ENCODE measurements at places on chromosomes 4 and X.

- no peak for DNase-seq
Measured at GRCh38 chr4:945274-946102, 13.2 kb downstream of the TMEM175 start.

- DNase-seq, result no peak
Measured at GRCh38 chr4:10963958-10964703, 279.6 kb upstream of the CLNK start.

GRCh38 chr4:183264614-183265013 is 55.5 kb downstream of the CLDN22 start:
- DNase-seq, result no peak

GRCh38 chrX:40996886-40997530 is 88.2 kb upstream of the USP9X start:
- no peak for DNase-seq

- no peak for DNase-seq
Measured at GRCh38 chrX:40065296-40066046, 32.3 kb downstream of the BCOR start.

GRCh38 chrX:8748855-8749254 is 16.9 kb upstream of the ANOS1 start:
- no peak for DNase-seq

- DNase-seq, result no peak
Measured at GRCh38 chrX:118221733-118222132, 105.1 kb upstream of the KLHL13 start.

- no peak for DNase-seq
Measured at GRCh38 chr4:16967722-16968121, 69.3 kb upstream of the LDB2 start.

GRCh38 chr4:6878451-6879059 is 31.1 kb upstream of the TBC1D14 start:
- DNase-seq, result no peak

- DNase-seq, result no peak
Measured at GRCh38 chr4:174490451-174490961, 31.8 kb downstream of the HPGD start.

- no peak for DNase-seq
Measured at GRCh38 chr4:153495480-153496193, 29.5 kb downstream of the TMEM131L start.

- no peak for DNase-seq
Measured at GRCh38 chr4:85736571-85736970, 261.6 kb downstream of the ARHGAP24 start.

GRCh38 chr4:126955292-126956183 is 677.2 kb upstream of the INTU start:
- peak; percentile 90 for DNase-seq

GRCh38 chr4:6361076-6361784 is 91.6 kb downstream of the WFS1 start:
- DNase-seq, result no peak

DNA sequence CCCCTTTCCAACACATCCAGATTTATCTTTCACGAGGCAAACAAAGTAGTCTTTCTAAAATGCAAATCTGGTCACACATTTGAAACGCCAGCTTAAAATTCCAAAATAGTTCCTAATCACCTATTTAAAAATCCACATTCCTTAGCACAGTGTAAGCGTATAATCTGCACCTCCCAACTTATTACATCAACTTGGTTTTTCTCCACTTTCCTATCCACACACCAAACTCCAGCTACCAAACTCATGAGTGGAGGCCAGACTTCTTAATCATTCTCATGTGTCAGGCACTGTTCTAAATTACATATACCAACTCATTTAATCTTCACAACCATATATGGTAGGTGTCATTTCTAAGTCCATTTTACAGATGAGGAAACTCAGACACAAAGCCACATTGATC is 33.8 kb downstream of the ENOX2 start:
- DNase-seq, result no peak

DNA sequence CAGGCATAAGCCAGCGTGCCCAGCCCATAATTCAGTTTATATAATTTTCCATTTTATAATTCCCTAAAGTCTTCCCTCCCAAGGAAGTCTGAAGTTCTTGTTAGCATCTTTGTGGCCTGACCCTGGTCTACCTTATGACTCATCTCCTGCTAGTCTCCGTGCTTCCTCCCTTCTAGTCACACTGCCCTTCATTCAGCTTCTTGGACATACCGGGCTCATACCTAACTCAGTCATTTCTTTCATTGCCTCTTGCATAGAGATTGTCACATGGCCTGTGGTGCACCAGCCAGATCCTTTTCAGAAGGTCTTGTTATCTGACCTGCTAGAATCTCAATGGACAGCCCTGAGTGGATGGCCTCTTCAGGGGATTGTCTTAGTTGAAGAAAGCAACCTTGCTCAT is 22.8 kb upstream of the MAML3 start:
- no peak for DNase-seq

DNA sequence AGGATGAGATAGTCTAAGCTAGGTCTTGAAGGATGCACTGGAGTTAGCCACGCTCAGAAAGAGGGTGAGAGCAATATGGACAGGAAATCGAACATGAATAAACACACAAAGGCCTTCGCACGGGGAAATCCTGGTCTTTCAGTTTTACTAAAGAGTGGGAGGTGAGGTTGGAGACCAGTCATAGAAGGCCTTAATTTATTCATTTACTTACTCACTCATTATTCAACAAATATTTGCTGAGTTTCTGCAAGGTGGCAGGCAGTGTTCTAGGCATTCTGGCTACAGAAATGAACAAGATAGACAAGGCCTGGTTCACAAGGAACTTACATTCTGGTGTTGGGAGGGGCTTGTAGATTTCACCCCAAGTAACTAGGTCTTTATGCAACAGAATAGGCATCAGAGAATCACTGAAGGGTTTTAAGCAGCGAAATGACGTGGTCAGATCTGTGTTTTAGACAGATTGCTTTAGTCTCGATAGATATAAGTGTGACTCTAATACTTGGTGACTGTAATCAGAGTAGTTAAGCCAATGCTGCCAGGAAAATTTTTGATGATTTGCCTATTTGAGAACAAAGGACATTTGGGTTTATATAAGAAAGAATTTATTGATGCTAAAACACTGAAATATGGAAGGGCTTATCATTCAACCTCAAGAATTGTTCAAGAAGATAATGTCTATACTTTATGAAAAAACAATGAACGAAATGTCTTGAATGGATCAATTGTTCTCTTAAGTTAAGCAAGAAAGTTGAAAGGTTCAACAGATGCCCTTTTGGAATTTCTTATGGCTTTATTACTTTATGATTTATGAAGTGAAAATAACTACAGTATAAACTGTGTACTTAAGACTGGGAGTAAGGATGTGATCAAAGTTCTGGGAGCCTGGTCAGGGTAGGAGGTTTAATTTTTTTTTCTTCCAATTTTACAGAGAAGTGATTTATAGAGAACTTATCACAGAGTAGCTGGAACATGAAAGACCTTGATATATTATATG is 184.4 kb upstream of the CASK start:
- no peak for DNase-seq

DNA sequence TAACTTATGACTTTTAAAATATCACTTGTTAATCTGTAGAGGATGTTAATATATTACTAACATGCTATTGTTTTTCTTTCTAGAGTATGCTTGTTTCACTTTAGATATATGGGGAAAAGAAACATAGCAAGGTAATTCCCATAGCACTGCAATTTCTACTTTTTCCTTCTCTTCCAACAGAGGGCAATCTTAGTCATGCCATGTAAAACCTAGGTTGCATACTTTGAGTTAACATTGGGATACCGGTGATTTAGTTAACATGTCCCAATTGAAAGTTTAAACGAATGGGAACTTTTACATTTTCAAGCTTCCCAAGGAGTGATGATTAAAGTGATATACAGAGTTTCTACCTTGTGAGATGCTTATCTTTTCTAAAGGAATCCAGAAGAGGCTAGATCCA is 89.4 kb upstream of the IL13RA1 start:
- no peak for DNase-seq

DNA sequence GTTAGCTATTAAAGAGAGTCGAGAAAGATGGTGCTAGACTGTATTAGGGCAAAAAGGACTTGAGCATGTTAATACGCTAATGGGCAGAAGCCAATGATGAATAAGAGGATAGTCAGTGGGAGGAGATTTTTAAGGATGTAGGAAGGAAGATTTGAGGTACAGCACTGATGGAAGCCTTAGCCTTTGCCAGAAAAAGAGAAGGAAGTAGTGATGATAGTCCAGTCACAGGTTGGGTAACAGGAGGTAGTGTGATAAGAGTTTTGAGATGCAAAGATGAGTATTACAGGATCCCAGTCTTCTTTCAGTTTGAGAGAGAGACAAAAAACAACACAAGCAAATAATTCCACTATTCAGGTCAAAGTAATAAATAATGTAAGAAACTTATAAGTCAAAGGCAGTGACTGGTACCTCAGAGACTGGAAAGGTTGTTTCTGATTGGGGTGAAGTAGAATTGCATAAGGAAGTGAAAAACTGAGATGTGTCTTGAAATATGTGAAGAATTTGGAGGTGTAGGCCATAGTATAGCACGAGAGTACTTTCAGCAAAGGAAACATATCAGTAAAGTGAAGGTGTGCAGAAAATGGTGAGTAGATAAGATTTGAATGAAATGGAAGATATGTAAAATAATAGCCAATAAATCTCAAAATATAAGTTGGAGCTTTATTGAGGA is 22.1 kb upstream of the NDNF start:
- no peak for DNase-seq

DNA sequence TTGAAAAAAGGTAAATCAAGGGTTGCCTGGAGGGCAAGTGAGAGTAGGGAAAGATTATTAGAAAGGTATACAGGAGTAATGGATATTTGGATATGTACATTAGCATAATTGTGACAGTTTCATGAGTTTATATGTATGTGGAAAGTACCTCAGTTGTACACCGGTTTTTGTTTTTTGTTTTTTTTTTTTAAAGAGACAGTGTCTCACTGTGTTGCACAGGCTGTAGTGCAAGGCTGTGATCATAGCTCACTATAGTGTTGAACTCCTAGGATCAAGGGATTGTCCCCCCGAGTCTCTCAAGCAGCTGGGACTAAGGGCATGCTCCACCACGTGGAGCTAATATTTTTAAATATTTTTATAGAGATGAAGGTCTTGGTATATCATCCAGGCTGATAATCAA is 15.3 kb upstream of the HPGD start:
- no peak for DNase-seq

DNA sequence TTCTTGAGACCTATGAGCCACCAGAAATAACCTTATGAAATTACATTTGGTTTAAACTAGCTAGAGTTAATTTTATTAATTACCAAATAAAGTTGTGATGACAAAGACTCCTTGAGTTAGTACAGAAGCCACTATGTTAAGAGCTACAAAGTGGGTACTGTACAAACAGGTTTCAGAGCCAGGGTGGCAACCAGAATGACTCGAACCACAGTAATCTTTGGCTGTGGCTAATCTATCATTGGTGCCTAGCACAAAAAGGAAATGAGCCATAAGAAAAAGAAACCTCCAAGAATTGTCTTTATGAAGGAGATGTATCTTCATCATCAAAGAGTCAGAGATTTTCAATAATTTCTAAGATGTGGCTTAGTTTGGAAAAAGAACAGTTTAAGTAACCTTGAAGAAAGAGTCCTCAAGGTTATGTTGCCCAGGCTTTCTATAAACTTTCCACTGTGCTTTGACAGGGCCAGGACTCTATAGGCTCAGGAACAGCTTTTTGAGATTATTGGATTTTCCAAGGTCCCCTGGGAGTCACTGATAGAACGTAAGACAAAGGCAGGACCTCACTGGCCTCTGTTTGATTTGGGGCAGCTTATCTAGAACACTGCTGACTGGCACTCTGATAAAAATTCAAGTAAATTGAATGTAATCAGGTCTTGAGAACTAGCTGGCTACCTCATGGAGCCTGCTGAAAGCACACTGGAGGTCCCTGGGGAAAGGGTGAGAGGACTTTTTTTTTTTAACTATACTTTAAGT is 777.7 kb downstream of the STIM2 start:
- no peak for DNase-seq

DNA sequence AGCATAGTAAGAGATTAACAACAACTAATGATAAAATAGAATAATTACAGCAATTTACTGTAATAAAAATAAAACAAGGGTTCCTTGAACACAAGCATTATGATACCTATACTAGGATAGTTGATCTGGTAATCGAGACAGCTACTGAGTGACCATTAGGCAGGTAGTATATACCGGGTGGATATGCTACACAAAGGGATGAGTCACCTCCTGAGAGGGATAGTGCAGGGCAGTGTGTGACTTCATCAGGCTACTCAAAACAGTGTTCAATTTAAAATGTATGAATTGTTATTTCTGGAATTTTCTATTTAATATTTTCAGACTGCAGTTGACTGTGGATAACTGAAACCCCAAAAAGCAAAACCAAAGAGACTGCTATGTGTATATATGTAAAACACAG is 9.7 kb upstream of the ANTXR2 start:
- DNase-seq, result no peak

All from SHP77 (cell line).